ENCODE measurements at places on chromosomes 6 and 20. TPM values are rescaled to one million over a fixed set of nuclear protein-coding genes. Genes with fewer than 3 reads are reported as not detected.
A peak's percentile ranks its signal among the peaks of the same experiment; 100 is the strongest.

DNA sequence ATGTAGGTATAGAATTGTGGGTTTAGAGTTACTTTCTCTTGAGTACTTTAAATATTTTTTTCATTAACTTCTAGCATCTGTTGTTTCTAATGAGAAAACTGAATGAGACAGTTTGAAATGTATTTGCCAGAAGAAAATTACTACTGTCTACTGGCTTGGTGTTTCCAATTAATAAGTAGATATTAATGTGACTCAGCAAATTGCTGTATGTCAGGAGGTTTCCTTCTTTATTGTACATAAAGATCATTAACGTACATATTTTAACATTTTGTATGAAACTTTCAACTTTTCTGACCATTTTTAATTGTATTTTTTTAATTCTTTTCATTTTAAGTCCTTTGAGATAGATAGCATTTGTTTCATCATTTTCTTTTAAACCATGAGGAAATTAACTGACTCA lies 135.1 kb upstream of the SLC22A23 start:
- DNase-seq: no peak

DNA sequence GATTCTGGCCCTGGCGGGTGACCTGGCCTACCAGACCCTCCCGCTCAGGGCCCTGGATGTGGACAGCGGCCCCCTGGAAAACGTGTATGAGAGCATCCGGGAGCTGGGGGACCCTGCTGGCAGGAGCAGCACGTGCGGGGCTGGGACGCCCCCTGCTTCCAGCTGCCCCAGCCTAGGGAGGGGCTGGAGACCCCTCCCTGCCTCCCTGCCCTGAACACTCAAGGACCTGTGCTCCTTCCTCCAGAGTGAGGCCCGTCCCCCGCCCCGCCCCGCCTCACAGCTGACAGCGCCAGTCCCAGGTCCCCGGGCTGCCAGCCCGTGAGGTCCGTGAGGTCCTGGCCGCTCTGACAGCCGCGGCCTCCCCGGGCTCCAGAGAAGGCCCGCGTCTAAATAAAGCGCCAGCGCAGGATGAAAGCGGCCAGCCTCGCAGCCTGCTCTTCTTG lies 868 bp upstream of the SLC2A4RG start:
- peak; percentile 72 for DNase-seq

- no peak for DNase-seq
Observed at GRCh38 chr6:46961232-46961631, 39.5 kb upstream of the ADGRF5 start.

- no peak for DNase-seq
Observed at GRCh38 chr6:167791091-167791779, 35.5 kb upstream of the AFDN start.

CAPN11 gene
- total RNA-seq: not detected

All from activated CD4-positive, alpha-beta T cell treated with anti-CD3 and anti-CD28 coated beads, Interleukin-2, amount 10 ng/mL, durations not matched to agents 24 days and 14 days (primary cell).